ENCODE measurements at places on chromosomes 11 and 22.

DNA sequence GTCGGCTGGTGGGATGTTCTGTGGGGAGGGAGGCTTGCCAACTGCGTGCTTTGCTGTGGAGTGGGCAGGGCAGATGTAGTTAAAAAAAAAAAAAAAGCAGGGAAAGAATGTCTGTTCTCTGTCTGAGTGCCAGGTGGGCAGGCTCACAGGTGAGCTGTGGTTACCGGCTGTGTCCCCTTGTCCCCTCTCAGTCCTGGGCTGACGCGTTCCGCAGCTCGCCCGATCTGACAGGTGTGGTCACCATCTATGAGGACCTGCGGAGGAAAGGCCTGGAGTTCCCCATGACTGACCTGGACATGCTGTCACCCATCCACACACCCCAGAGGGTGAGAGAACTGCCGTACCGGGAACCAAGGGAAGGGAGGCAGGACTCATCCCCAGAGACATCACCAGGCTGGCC, 23.6 kb downstream of the TOM1 start:
- DNase-seq: no peak

- no peak for DNase-seq
Observed at GRCh38 chr22:22520020-22520656, at the start of gene ZNF280A. Gene ZNF280A, minus strand, starts transcription at chr22:22520270. Its CDS starts 4,640 bp downstream, at chr22:22515630.

DNA sequence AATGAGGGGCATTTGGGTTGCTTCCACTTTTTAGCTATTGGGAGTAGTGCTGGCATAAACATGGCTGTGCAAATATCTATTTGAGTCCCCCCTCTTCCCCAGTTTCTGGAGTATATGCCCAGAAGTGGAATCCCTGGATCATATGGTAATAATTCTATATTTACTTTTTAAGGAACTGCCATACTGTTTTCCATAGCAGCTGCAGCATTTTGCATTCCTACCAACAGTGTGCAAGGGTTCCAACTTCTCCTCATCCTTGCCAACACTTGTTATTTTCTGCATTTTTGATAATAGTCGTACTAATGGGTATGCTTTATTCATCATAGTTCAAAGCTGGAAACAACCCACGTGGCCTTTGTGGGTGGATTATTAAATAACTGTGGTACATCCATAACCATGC, 883.5 kb downstream of the TBC1D22A start:
- no peak for DNase-seq

DNA sequence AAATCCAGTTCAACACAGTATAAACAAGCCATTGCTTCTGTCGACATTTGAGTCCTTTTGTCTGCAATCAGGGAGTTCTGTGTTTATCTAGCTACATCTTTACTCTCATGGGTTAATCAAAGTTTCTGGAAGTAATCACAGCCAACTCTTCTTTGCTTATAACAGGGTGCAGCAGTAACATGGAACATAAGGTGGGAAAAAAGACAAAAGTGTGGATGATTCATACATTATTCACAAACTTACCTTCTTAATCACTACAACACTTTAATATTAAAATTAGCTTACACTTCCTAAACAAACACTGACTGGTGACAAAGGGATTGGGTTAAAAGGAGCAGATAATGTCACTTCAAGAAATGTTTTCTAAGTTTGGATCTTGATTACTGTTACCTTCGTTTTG, 44.7 kb downstream of the SNX19 start:
- no peak for DNase-seq

DNA sequence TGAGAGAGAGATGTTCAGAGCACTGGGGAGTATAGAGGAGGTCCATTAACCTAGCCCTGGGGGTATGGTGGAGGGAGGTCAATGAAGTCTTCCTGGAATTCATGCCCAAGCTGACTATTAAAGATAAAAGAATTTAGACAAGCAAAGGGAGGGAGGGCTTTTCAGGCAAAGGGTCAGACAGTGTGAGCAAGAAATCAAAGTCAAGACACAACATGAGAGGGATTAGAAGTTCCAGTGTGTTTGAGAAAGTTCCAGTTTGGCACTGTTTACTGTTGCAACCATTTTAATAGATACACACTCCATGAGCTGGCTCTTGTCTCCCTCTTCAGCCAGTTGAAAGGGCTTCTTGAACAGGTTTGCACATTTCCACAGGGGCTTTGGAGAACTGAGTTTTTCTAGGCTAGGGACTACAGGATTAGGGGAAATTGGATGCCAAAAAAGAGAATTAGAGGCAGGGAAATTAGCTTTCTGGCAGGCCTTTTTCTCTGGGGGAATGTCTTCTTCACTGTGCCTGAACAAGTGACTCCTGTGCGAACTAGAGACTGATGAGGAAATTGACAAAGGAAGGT, 14.7 kb upstream of the NNMT start:
- no peak for DNase-seq

DNA sequence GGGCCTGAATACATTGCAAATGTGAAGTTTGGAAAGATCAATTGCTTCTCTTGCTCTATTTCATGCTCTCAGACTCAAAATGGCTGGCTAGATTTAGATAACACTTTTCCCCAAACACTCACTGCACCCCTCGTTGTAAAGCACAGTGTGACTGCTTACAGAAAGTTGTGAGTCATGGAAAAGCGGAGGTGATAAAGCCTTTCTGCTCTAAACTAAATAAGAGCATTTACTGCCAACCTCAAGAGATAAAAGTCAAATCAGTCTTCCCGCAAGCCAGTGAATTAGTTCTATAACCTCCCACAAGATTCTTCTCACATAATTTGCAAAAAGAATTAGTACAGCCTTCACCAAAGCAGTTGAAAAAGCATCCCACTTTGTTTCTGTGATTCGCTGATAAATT, 168.7 kb downstream of the WT1 start:
- no peak for DNase-seq

- DNase-seq: no peak
Observed at GRCh38 chr11:120344302-120345004, 8.2 kb downstream of the ARHGEF12 start.

DNA sequence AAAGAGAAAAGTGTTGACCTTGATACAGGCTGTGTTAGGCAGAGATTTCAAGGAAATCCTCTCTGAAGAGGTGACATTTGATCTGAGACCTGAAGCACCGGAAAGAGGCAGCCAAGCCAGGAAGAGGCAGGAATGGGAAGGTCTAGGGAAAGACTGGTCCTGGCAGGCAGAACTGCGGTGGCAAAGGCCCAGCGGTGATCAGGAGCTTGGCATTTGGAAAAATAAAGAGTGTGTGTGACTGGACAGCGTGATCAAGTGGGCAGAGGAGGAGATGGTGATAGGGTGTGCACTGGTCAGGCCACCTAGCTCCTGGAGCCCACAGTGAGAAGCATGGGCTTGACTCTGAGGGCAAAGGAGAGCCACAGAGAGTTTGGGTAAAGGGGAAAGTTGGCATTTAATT, 27.2 kb upstream of the GAB4 start:
- DNase-seq: no peak

DNA sequence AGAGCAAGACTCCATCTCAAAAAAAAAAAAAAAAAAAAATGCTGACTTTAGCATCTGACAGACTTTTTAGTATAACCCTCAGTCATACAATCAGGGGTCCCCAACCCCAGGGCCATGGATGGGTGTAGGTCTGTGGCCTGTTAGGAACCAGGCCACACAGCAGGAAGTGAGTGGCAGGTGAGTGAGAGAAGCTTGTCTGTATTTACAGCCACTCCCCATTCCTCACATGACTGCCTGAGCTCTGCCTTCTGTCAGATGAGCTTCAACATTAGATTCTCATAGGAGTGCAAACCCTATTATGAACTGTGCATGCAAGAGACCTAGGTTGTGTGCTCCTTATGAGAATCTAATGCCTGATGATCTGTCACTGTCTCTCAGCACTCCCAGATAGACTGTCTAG, 3.3 kb downstream of the FAM227A start:
- DNase-seq: no peak

DNA sequence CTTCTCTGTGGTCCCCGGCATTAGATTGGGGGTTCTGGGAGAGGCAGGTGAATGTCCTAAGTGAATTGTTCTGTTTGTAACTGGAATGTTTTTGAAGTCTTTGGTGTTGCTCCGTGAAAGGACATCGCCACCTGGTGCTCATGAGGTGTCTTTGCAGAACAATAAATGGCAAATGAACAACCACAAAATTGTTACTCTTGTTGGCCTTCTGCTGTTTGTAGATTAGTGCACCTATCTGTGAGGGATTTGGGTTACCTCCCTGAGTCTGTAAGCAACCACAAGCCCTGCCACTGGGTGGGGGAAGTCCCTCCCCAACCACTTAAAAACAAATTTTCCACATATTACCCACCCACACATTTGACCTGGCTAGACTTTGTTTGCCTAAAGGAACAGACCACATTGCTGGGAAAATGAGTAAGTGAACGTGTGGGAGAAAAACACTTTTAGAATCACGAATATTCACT, 4.7 kb downstream of the MPEG1 start:
- no peak for DNase-seq

GRCh38 chr11:57131080-57131790, 50.5 kb upstream of the LRRC55 start:
- DNase-seq: no peak

DNA sequence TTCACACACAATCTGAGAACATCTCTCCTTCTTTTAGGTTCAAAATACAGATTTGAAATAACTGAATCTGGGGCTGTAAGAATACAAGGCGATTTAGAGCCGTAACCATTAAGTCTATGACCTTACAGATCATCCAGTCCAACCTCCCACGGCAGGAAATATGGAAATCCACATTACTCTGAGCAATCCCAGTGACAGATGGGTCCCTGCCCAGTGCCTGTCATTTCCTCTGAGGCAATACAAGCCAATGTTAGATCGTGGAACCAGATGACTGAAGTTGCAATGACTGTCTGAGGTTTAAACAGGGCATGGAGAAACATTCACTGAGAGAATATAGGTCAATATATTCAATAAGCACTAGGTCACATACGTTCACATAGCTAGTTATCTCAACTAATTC, 77.4 kb upstream of the OR5AK2 start:
- no peak for DNase-seq

DNA sequence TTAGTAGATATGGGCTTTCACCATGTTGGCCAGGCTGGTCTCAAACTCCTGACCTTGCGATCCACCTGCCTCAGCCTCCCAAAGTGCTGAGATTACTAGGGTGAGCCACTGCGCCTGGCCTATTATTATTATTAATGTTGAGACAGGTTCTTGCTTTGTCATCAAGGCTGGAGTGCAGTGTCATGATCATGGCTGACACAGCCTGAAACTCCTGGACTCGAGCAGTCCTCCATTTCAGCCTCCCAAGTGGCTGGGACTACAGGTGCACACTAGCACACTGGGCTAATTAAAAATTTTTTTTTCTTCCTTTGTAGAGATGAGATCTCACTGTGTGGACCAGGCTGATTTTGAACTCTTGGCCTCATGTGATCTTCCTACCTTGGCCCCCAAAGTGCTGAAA, 102.0 kb downstream of the STIM1 start:
- no peak for DNase-seq

DNA sequence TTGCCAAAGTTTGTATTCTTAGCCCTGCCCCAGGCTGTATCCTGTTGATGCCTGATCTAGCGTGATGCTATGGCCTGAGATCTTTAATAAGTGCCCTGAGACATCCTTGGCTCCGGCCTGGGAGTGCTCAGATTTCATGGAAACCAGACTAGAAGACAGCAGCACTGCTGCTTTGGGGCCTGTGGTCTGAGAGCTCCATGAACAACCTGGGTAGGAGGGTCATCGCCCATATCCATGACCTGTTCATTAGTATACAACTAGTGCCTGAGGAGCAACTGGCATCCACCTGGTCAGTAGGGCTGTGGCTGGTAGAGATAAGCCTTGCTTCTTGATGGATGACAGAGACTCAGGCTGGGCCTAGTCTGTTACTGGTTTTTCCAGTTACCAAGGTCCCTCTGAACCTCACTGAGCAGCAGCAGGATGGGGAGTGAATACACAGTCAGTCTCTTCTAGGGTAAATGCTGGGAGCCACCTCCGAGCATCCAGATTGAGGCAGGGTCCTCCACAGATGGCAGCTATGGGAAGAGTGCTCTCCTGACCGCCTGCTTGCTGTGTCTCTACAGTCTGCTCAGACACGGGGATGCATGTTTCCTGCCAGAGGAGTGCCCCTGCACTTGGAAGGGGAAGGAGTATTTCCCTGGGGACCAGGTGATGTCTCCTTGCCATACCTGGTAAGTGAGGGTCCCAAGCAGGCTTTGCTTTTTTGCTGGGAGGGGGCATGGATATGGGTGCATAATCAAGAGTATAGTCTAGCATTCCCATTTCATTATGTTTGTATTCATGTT, 39.0 kb downstream of the OTOG start:
- no peak for DNase-seq

DNA sequence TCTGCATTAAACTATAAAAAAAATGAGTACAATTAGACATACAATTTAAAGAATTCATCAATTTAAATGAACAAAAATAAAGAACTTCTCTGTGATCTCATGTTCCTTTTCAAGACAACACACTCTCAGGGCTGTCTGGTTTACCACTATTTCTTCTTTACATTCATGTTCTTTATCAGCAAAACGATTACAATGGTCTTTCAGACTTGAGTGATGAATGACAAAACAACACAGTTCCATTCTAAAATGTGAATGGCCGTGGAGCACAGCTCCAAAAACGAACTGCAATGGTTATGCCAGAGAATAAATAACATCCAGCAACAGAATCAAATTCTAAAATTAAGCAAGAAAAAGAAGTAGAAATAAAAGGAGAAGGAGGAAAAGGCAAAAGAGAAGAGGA, 113.1 kb downstream of the CADM1 start:
- no peak for DNase-seq

- no peak for DNase-seq
Observed at GRCh38 chr11:45578316-45578715, 87.1 kb downstream of the CHST1 start.

DNA sequence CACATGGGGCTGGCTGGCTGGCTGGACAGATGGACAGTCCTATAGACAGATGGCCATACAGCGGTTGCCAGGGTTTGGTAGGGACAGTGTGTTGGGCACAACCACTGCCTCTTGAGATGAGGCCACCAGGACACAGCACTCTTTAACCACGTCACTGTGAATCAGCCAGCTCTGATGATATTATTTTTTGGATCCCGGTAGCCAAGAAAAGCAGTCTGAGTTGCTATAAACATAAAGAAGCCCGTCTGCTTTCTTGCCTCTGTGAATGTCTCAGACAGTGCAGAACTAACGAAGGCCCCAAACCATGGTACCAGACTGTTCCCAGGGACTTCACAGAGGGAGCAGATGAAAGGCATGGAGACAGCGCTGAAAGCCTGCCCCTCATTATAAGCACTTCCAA, 115.9 kb upstream of the CSNK2A3 start:
- no peak for DNase-seq
